GM20000 (cell line): ENCODE measurements at places on chromosomes 16 and 17.

DNA sequence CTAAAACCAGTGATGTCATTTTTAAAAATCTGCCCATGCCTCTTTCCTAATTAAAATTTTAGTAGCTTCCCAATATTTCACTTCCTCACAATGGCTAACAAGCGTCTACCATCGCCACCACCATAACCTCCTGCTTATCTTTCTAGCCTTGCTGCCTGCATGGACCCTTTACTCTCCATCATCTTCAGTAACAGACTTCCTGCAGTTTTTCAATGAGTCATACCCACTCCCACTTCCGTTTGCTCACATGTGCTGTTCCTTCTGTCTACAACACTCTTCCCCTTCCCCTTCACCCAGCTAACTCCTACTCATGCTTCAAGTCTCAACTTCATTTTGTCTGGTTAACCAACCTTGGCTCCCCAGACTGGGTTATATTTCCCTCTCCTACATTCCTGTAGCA, 12.8 kb upstream of the SKAP1 start:
- no peak for DNase-seq

- no peak for DNase-seq
Measured at GRCh38 chr17:872855-873254, 90.7 kb downstream of the MRM3 start.

- DNase-seq, result no peak
Measured at GRCh38 chr16:59993101-59993500, 1259.0 kb upstream of the GOT2 start.

DNA sequence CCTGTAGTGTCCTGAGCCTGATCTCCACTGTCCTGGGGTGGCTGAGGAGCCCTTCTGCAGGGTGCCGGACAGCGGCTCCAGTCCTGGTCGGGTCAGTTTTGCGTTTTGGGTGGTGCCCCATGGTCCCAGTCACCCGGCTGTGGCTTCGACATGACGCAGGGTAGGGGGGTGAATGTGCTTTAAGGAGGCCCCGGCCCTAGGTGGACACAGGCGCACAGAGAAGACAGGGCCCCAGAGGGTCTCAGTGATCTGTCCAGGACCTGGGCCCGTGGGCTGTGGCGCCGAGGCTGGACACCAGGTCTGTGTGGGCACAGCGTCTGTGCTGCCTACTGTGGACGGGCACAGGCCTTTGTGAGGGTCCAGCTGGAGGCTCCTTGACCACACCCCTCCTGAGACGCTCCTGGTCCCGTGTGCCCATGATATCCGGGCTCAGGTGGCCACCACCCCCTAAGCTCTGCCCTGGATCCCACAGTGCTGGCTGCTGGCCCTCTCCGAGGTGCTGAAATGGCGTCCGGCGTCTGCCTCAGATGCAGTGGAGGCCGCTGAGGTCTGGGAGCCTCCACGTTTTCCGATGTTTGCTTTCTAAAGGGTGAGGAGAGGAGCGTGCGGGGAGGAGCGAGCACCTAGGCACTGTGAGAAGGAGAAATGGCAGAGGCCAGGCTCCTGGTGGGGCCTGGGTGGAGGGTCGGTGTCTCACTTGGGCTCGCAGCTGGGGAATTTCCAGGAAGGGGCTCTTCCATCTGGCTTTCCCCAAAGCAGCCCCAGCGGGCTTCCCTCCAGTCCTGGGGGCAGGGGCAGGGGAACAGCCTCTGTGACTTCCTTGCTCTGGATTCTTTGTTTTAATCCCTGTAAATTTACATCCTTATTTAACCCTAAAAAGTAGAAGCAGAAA, 56.1 kb upstream of the ACSF3 start:
- no peak for DNase-seq

DNA sequence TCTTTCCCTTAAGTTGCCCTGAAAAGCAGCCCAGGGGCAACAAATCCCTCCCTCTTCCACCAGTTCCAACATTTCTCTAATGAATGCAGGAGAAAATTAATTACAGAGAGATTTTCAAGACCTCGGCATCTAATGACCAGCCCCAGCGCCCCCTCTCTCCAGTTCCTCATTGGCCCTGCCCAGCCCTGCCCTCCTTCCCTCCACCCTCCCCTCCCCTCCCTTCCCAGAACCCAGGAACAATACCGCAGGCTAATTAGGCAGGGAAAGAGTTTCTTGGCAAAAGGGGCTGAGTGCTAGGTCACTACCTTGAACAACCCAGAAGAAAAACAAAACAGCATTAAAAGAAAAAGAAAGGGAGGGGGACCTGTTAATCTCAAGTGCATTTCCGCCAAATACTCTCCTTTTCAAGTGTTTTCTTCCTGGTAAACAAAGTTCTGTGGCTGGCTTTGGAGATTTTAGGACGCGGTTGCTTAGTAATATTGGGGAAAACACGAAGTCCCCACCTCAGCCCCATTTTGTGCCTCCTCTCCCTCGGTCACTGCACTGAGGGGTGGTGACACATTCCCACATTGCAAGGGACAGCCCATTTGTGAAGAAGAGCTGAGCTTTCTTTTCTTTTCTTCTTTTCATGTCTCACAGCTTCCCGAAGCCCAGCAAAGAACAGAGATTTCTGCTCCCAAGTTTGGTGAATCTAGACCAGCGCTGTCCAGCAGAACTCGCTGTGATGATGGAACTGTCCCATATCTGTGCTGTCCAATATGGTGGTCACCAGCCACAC, 215.4 kb downstream of the SOX9 start:
- no peak for DNase-seq

DNA sequence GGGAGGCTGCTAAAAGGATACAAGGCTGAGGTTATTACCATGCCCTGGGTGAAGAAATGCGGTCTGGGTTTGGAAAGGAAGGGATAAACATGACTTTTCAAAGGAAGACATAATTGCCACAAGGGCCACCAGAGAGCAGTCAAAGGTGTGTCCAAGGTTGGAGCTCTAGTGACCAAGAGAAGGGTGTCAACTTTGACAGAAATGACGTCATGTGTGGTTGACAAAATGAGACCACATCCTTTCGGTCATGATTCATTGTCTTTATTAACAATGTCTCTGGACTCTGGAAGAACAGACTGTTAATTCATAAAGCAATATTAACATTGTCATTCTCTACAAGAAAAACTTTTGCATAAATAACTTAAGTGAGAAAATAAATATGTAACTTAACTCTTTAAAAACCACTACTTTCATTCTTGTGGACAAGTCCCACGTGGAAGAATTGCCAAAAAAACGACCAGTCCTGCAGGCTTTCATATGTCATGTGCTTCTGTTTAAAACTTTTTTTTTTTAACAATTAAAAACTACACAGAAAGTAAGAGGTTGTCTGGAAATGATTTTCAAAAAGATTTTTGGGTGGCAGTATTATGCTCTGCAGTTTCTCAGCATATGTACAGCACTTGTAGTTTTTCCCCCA, 5.0 kb downstream of the SOST start:
- peak; percentile 72 for DNase-seq

- peak; percentile 10 for DNase-seq
Measured at GRCh38 chr17:33385133-33385532, 92.0 kb upstream of the ASIC2 start.

DNA sequence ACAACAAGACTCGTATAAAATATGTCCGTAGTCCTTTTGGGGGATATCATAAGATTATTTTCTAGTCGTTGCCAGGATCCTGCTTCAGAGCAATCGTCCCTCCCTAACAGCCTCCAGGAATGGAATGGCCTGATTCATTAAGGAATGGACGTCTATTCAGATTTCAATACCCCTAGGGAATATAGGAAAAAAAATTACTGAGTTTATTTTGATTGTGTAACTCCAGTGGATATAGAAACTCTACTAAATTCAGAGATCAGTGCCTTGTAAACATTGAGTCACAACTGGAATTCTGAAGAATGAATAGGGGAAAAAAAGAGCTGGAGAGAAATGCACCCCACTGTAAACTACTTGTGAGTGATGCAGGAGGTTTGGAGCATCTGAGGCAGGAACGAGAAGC, 1171.5 kb upstream of the GOT2 start:
- no peak for DNase-seq

DNA sequence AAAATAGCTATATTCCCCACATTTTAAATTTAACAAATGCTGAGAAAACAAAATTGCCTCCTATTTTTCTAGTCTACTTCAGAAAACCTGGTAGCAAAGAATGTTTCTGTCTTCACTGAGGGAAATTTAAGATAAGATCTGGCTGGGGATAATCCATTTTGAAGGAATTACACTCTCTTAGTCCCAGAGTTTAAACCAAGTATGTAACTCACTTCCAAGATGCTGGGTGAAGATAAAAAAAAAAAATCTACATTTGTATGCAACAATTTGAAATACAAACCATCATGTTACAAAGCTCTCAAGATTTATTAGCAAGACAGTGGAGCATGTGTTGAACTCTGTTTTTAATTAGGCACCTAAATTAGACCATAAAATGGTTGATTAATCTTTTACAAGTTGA, 5.7 kb downstream of the HS3ST3B1 start:
- DNase-seq, result no peak

- DNase-seq, result peak; percentile 70
Measured at GRCh38 chr16:81798311-81799137, 19.4 kb downstream of the PLCG2 start.

- no peak for DNase-seq
Measured at GRCh38 chr17:78442648-78443218, 64.3 kb downstream of the PGS1 start.

DNA sequence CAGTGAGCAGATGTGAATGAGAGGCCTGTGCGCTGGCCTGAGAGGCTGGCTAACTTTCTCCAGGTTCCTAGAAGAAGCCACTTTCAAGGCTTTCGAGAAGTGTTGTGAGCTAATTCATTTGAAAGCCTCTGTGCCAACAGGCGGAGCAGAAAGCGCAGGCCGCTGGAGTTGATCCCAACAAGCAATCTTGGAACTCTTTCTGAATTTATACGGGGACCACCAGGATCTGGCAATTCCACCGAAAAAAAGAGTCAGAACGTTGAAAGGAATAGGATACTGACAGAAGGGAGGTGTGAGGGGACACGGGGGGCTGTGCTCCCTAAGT, 71.3 kb upstream of the METRNL start:
- no peak for DNase-seq

DNA sequence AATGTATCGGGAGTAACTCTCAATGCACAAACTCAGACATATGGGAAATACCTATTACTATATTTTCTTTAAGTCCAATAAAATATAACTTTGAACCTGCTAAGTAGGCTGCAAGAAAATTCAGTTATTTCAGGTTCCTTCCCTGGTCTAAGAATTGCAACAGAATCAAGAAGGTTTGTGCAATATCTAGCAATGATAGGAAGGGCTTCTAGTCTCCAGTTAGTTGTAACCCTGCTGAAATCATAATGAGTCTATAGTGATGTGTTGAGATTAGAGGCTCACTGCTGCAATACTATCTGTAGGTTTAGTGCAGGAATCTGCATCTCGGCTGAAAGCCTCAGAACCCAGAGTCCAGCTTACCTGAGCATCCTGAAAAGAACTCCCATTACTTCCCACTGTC, 110.5 kb downstream of the PMP22 start:
- DNase-seq, result no peak

- DNase-seq, result no peak
Measured at GRCh38 chr16:85138825-85139627, 26.8 kb upstream of the CIBAR2 start.

DNA sequence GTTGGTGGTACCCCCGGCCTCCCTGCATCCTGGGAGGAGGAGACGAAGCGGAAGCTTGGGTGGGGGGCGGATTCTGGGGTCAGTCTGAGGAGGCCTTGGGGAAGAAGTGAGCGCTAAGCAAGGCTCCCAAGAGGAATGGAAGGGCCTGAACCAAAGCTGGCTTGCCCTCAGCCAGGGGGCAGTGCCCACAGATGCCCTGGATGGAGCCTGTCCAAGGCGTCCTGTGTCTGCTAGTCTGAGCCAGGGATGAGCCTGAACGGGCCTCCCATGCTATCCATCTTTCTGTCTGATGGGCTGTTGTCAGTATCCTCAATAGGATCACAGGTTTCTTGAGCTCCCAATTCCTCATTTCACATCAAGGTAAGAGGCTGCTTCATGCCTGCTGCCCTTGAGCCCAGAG, 122.3 kb upstream of the LHX1 start:
- DNase-seq, result no peak

GRCh38 chr17:74951065-74951464, 15.4 kb downstream of the OTOP3 start:
- DNase-seq, result no peak

DNA sequence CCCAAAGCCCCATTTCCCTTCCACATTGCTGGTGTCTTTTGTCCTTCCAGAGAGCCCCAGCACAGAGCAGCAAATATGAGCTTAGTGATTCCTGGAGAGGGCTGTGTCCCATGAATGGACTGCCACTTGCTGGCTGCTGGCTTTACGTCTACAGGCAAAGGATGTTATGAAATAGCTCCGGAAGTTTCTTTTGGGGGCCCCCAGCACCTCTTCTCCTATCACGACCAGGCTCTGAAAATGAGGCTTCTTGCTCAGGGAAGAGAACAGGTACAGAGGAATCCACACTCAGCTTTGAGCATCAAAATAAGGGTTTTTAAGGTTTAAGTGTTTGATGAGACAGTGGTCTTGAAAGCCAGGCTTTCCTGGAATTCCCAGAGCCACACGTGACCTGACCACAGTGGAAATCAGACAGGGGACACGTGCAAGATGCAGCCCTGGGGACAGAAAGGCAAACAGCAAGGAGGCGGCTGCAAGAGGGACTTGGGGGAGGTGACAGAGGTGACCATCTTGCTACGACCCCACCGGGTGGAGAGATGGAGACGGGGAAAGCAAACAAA, 58.1 kb downstream of the ZDHHC7 start:
- DNase-seq, result no peak

DNA sequence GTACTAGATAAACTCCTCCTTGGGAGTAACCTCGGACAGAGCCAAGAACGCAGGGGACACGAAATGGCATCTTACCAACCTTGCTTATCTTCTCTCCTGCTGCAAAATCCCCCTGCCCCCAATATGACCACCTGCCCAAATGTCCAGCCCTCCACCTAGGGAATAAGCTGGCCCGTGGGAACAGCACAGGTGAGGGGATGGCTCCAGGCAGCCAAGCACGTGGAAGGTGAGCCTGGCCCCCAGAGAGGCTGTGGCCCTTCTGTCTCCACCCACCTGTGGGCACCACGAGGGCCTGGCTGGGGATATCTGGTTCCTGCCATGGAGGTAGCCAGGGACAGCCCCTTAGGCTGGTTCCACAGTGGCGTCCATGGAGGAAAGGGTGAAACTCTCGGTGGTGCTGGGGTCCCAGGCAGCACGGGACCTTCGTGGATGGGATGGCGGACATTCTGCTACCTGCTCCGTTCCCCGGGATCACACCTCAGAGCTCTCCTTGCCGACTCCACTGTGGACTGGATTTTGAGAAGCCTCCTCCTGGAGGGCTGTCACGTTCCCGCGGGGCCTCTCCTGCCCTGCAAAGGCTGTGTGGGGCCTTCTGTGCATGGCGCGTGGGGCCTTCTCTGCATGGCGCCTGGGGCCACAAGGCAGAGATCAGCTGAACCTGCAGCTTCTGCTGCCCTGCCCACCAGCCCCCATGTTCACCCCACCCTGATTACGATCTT, 388.5 kb upstream of the TNRC6C start:
- no peak for DNase-seq

GRCh38 chr17:76540381-76541300, 797 bp downstream of the PRCD start:
- DNase-seq, result peak; percentile 84

GRCh38 chr17:55444471-55445441, 23.1 kb upstream of the MMD start:
- no peak for DNase-seq
